ENCODE measurements at places on chromosomes 2 and 18.

- no peak for ATAC-seq
Measured at GRCh38 chr2:144935736-144936135, 415.8 kb upstream of the ZEB2 start.

DNA sequence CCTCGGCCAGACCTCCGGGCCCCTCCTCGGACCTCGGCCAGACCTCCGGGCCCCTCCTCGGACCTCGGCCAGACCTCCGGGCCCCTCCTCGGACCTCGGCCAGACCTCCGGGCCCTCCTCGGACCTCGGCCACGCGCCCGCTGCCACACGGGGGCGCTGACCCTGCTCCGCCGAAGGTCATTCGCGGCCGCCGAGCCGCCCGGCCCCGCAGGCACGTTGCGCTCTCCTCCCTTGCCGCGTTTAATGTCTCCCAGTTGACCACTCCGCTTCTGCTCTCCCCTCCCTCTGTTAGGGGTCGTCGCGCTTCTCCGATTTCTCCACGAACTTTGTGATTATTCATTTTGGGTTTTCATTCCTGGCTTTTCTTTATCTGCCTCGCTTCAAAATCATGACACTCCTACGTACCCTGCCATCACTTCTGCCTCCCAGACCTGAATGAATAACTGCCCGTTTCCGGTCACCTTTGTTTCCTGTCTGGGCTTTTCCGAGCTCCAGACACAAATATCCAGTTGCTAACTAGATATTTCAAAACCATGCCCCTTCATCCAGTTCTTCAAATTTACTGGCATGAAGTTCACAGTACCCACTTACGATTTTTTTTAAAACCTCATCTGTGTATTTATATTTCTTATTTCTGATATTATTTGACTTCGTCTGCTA, 14.8 kb upstream of the COLEC12 start:
- ATAC-seq: no peak

DNA sequence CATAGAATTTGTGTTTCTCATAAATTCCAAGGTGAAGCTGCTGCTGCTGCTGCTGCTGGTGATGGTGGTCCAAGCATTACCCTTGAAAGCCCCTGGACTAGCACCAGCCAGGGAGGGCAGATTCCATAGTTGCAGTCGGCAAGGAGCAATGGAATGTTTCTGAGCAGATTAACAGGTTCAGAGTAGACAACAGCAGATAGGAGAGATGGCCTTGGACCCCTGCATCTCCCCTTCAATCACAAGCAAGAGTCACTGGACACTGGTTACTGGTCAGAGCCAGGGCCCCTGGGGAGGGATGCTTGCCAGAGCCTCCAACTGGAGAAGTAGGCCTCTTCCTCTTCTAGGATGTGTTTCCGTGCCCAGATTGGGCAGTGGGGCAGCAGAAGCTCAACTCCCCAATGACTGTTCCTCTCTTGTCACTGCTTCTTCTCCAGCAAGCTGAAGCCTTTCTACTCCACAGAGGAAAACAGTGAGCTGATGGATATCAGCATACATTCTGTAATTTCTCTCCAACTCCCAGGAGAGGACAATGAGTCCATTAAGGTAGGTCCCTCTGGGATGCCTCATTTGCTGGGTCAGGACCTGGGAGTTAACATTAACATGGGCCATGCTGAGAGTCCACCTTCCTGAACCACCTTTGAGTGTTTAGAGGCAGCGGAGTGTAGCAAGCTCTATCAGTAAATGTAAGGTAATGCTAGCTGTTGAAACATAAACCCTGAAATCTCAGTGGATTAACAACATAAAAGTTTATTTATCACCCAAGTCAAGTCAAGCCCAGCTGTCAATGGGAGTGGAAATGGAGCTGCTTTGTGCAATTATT, 35.3 kb downstream of the MROH2A start:
- ATAC-seq: no peak

- ATAC-seq: peak; percentile 91
Measured at GRCh38 chr2:201971531-201972228, 62.0 kb upstream of the FZD7 start.

- ATAC-seq: no peak
Measured at GRCh38 chr2:98511981-98512380, 67.3 kb downstream of the INPP4A start.

- no peak for ATAC-seq
Measured at GRCh38 chr2:219272995-219273394, 6.2 kb upstream of the DNAJB2 start.

DNA sequence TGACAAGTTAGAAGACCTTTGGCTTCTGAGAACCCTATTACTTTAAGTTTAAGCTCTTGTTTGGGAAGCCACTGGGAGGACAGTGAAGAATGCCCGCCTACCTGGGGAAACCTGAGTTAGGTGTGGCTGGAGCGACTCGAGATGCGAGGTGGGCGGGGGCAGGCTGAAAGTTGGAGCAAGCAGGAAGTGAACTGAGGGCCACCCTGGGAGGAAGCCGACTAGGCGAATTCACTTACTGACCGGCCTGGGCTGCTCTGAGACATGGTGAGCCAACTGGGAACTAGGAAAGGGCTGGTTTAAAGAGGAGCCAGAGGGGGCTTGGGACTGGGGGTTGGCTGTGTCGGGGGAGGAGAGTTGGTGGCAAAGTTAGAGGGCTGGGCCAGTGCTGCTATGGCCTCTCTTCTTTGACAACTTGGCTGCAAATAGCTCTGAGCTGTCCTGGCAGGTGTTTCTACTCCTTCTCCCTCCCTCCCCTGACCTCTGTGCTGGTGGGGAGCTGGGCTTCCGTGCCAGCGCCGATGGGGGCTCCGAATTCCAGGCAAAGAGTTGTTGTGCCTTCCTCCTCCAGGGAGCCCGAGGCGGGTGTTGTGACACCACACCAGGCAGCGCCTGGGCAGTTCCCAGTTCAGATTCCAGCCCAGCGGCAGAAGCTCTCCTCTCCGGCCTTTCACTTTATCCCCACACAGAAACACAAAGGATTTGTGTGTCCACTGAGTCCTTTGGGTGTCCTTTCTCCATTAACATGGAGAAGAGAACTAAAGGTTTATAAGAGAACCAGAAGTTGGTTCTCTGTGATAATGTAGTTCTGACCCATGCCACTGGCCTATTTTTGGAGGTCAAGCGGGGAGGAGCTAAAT, at the start of gene VAMP8:
Gene VAMP8, plus strand, starts transcription at position 201 of the 857 bp plus-strand sequence. Its CDS starts 61 bp downstream, at position 262.
- ATAC-seq: no peak

DNA sequence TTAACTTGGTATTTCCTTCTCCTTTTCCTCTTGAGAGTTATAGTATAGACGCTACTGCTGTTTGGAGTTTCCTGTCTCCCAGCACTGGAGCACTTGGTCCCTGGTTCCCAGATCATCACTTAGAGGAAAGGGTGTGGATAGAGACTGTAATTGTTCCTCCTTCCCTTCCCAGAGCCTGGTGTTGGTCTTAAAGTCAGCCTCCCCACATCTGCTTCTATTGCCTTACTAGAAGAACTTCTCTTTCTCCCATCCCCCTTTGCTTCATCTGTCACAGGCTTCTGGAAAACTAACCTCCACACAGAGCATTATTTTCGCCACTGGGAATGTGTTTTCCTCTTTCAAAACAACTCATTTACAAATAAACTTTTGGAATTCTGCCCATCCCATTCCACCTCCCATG, 131.0 kb downstream of the CCDC85A start:
- peak; percentile 16 for ATAC-seq

GRCh38 chr2:203191961-203192360, 46.9 kb upstream of the CYP20A1 start:
- ATAC-seq: no peak

GRCh38 chr2:215687149-215688031, 251.5 kb upstream of the FN1 start:
- ATAC-seq: no peak

GRCh38 chr2:100011272-100011731, 131.1 kb downstream of the AFF3 start:
- peak; percentile 18 for ATAC-seq

GRCh38 chr18:58562146-58562998, 66.5 kb downstream of the ALPK2 start:
- ATAC-seq: no peak

DNA sequence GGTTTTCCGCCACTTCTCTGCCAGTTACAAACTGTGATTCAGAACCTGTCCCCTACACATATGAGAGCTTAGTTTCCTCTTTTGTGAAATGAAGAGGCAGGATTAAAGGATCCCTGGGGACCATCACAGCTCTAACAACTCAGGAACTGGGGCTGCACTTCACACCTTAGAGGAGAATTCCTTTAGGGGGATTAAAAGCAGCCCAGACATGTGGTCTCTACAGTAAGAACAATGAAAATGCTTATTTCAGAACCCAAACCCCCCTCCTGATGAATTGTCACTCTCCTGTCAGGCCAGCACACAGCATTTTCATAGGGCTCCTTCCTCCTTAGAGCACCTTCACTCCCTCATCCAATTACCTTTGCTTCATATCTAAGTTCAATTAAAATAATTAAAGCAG, 101.5 kb upstream of the NEDD4L start:
- ATAC-seq: no peak

DNA sequence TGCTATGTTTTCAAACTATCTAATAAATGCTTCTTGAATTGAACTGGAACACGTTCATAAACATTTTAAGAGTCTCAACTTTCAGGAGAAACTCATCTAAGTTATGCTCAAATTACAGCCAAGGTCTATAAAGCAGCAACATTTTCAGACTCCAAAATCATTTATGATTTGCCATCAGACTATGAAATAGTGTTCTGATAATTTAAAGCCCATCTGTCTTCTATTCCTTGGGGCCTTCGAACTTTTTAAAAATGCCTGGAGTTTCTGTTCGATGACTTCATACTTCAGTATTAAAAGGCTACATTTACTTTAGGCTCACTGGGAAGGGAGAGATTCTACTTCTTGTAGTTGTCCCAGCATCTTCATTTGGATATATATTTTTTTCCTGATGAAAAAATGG, 73.6 kb upstream of the NXPH2 start:
- ATAC-seq: no peak

DNA sequence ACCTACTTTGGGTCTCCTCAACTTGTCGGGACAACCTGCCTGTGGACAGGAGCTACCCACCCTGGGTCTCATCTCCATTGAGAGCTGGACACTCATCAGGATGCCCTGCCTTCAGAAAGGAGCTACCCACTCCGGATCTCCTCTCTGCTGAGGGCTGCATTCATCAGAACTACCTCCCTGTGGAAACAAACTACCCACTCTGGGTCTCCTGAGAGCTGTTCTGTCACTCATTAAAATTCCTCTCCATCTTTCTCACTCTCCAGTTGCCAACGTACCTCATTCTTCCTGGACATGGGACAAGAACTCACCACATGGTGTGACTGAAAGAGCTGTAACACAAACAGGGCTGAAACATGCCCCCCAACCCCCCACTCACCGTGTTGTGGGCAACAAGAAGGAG, 22.5 kb upstream of the UBE2F start:
- no peak for ATAC-seq

GRCh38 chr18:78918707-78919106, 60.9 kb upstream of the SALL3 start:
- ATAC-seq: no peak

GRCh38 chr2:37554687-37555086, 116.8 kb downstream of the CDC42EP3 start:
- no peak for ATAC-seq

DNA sequence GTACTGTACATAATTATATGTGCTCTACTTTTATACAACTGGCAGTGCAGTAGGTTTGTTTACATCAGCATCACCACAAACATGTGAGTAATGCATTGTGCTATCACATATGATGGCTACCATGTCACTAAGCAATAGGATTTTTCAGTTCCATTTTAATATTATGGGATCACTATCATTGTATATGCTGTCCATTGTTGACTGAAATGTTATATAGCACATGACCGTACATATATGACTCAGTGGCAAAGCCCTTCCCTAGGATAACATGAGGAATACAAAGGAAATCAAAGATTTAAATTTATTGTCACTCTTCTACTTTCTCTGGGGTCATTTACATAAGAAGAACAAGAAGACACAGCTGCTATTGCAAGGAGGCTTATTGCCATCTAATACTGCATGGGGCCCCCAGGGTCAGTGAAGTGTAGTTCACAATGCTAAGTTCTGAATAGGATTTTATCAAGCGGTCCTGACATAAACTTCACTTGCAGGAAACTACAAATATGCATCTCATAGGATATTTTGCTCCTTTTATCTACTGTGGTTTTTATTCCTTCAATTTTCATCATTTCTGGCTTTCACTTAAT, 21.8 kb downstream of the PDE1A start:
- no peak for ATAC-seq
